ENCODE measurements at places on chromosomes 3 and 15. TPM values are rescaled to one million over a fixed set of nuclear protein-coding genes. Genes with fewer than 3 reads are reported as not detected.

Gene PDE12
- 16.1 TPM for total RNA-seq

Gene DUOXA2
- total RNA-seq, result not detected

GRCh38 chr3:160753953-160754352, 2.1 kb upstream of the PPM1L start:
- DNase-seq, result no peak

DNA sequence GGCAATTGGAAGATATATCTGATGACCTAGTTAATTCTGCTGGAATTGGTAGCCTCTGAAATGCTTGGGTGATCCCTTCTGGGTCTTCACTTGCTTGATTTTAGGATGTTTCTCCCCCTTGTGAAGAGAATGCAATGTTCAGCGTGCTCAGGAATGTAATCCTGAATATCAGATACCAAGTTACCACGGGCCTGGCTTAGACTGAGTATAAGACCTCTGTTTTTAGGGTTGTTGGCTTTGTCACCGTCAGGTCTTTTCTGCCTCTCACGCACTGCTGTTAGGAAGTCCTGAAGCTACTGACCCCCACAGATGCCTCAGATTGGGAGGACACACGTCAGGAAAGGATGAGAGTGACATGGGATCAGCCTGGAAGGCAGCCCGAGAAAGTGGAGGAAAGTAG, 198.5 kb downstream of the CDIN1 start:
- no peak for DNase-seq

DNA sequence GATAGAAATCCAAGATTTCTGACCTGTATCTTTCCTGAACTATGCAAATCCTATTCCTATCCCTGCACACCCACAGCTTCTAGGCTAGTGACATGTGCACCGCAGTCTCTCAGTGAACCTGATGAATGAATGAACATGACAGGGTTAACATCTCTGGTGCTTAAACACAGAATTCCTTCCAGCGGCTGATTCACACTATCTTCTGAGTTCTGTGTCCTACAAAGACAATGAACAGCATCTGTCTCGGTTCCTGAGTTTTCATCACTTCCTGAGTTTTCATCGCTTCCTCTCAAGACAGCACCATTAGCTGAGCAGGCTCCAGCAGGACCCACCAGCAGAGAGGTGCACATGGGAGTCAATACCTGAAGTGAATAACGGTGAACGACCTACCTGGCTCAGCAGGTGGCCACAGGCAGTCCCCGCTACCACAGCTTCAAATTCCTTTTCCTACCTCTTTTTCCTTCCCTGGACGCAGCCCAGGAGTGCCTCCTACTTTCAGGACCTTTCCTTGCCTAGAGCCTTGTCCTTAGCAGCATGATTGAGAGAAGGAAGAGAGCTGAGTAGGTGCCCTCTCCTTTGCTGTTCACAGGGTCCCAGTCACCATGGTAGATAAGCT, 113.5 kb downstream of the IGF2BP2 start:
- no peak for DNase-seq

DNA sequence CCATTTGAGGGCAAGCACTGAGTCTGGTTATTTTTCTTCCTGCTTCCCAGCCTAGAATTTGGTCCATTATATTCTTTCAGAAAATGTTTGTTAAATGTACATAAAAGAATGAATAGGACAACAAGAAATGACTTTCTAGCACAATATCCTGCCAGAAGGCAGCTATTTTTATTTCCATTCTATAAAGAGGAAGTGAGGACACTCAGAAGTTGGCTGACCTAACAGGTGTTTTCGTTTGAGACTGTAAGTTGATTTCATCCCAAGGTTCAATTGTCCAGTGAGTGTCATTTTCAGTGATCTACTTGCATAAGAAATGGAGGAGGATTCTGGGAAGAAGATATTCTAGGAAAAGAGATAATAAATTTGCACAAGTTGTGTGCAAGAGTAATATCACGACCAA, 191.9 kb upstream of the POU1F1 start:
- no peak for DNase-seq

DNA sequence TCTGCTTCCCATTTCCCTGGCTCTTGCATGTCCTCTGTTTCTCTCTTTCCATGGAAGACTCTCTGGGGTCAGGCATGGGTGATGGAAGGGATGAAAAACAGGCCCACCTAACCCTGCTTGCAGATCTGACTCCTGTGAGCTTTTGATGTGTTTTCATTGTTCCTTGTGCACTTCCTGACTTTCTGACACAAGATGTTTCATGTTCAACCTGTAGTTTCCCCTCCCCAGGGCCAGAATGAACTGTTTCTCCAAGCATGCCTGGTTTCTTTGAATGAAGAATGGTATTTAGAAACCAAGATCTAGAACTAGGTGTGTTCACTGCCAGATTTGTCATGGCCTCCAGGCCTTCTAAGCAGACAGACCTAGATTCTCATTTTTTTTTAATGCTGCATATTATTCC, 36.1 kb upstream of the CRTC3 start:
- no peak for DNase-seq
